ENCODE measurements at places on chromosomes 3 and 15.

DNA sequence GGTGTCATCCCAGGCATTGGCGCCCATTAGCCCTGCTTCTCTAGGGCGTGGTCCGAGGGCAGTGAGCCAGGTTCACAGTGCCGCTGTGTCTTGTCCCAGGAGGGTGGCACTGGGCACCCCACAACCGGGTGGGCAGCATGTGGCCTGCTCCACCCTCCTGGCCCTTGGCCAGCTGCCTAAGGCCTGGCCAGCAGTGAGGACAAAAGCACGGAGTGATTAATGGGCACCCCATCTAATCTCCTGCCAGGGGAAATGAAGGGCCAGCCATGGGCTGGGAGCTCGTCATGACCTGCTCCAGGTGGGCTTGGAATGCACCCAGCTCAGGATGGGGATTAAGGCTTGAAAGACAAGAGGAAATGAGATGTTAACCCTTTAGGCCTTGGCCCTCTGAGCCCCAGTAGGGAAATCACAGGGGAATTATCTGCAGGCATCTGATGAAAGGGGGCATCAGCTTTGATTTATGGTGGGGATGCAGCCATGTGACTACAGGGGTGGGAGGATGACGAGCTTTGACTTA is 5.2 kb downstream of the THSD4 start:
- DNase-seq: no peak

- no peak for DNase-seq
Measured at GRCh38 chr15:25248583-25249235, 190.1 kb downstream of the UBE3A start.

DNA sequence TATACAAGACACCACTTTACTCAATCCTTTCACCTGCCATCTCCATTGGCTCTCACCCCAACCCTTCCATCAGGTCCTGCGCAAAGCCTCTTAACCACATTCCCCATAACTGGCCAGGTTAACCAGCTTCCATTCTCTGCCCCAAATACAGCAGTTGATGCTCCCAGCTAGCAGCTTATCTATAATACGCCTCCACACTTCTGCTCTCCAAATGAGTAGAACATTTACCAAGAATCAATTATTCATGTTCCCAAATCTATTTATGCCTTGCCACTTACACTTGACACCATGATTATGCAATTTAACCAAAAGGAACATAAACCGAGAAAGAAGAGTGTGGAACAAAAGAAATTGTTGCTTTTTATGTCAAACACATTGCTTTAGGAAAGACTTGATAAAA is 103.7 kb upstream of the TPM1 start:
- no peak for DNase-seq

DNA sequence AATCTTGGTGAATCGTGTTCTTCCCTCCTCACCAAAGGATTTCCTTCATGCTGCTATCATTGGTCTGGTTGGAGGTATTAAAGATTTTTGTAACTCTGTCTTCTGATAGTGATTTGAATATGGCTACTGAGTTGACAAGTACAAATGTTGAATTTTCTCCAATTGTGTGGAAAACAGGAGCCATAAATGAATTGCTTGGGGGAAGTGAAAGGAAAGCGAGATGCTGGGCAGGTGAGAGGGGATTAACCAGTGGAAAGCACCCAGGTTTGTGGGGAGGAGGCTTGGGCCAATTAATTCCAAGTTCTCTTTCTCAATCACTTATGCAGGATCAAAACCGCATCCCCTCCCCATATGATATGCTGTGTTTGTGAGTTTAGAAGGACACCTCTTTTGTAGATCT is 372.5 kb downstream of the IL20RB start:
- no peak for DNase-seq

GRCh38 chr3:38826001-38826400 is 10.0 kb upstream of the SCN10A start:
- peak; percentile 30 for DNase-seq

DNA sequence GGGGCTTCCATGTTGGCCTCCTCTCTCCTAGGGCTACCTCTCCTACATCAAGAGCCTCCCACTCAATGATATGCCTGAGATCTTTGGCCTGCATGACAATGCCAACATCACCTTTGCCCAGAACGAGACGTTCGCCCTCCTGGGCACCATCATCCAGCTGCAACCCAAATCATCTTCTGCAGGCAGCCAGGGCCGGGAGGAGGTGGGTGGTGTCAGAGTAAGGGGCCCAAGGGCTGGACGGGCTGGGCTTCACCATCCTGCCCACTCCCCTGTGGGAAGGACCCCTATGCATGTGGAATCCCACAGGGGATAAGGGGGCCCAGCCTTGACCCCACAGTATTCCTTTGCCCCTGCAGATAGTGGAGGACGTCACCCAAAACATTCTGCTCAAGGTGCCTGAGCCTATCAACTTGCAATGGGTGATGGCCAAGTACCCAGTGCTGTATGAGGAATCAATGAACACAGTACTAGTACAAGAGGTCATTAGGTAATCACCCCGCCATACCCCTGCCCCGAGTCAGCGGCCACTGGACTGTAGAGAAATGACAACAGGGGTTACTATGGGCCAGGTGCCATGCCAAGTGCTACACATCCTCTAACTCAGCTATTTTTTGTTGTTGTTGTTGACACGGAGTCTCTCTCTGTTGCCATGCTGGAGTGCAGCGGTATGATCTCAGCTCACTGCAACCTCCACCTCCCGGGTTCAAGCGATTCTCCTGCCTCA is 47.1 kb downstream of the SEMA3G start:
- no peak for DNase-seq

GRCh38 chr3:195113048-195113447 is 157.9 kb downstream of the XXYLT1 start:
- DNase-seq: no peak

- DNase-seq: no peak
Measured at GRCh38 chr3:138196023-138196422, 8.9 kb downstream of the ARMC8 start.

- DNase-seq: peak; percentile 31
Measured at GRCh38 chr3:141530415-141530768, 43.6 kb downstream of the RASA2 start.

GRCh38 chr3:71416876-71417275 is 166.7 kb downstream of the FOXP1 start:
- no peak for DNase-seq

- no peak for DNase-seq
Measured at GRCh38 chr3:132414841-132415240, 2.5 kb upstream of the DNAJC13 start.

- no peak for DNase-seq
Measured at GRCh38 chr3:60729056-60729455, 522.2 kb downstream of the FHIT start.

- DNase-seq: no peak
Measured at GRCh38 chr3:188707381-188708288, 464.1 kb upstream of the TPRG1 start.

DNA sequence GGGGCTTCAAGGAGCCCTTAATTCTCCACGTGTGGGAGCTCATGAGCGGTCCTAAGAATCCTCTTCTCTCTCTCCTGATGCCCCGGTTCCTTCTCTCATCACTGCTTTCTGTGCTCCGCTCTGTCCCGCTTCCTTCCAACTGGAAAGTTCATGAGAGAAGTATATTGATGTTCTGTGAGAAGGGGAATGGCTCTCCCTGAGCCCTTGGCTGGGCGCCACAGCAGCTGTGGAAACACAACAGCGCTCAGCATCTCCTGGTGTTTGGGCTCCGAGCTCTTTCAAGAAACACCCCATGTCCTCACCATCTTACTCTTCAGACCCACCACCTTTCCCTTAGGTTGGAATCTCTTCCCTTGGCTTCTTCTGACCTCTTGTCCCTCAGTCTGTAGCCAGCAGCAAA is 161.7 kb downstream of the VGLL4 start:
- DNase-seq: peak; percentile 46

All from myocyte (in vitro differentiated cells).